ENCODE measurements at places on chromosomes 11 and 22.

DNA sequence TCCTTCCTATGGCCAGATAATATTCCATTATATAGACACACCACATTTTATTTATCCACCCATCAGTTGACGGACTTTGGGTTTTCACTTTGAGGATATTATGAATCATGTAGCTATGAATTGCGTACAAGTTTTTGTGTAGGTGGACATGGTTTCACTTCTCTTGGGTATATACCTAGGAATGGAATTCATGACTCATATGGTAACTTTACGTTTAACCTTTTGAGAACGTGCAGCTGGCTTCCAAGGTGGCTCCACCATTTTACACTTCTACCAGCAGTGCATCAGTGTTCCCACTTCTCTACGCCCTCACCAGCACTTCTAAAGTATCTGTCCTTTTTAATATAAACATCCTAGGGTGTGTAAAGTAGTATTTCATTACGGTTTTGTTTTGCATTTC lies 112.0 kb downstream of the PLEKHA7 start:
- DNase-seq: no peak

DNA sequence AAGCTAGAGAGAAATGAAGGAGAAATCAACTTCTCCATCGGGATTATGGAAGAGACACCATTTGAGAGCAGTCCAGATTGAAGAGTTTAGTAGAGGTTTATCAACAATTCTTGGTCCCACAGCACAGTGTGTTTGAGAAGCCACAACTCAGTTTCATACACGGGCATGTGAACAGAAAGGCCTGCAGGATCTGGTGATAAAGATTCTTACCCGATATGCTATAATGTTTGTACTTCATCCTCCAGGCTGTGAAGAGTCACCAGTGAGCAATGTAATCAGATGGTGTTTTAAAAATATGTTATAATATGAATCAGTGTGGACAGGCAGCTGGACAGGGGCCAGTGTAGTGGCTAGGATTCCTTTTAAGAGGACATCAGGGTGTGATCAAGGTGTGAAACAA lies 29.7 kb upstream of the VWA5A start:
- DNase-seq: no peak

DNA sequence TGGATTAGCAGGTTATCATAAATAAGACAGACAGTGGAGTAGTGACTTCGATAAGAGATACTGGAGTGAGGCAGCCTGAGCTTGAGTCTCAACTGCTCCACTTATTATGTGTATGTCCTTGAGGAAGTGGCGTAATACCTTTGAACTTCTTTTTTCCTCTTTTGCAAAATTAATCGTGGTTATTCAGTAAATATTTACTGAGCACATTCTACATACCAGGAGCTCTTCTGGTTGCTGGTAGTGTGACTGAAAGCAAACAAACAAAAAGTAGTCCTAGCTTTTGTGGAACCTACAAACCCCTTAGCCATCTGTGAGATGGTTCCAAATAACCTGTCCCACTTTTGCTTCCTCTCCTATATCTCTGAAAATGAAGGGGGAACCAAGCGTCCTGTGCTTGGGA lies 125.6 kb upstream of the ASPHD2 start:
- no peak for DNase-seq

GRCh38 chr11:33695051-33695566 lies 5.5 kb downstream of the C11orf91 start:
- no peak for DNase-seq

- DNase-seq: no peak
Measured at GRCh38 chr11:32902089-32902665, 9.6 kb downstream of the QSER1 start.

GRCh38 chr11:92272651-92273050 lies 48.0 kb downstream of the FAT3 start:
- no peak for DNase-seq

Data from esophagus squamous epithelium (tissue), 5 donors.